ENCODE measurements at places on chromosomes 6 and 20.

DNA sequence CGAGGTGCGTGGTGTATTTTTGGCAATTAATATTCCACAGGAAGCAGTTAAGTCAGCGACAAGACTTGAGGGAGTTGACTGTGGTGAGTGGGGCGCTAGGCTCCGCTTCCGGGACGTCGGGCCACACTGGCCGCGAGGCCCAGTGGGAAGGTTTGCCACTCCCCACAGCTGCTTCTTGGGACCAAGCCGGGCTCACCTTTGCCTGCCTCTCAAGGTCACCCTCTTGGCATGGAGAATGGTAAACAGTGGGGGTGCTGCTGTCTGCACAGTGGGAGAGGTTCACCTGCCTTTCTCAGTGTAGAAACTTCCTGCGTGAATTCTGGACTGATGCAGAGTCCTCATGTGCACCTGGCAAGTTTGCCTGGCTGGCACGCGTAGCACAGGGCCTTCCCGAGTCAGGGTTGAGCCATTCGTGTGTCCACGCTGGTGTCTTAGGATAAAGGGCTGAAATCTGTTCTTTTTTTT is 6.4 kb downstream of the OSBPL2 start:
- DNase-seq = no peak

DNA sequence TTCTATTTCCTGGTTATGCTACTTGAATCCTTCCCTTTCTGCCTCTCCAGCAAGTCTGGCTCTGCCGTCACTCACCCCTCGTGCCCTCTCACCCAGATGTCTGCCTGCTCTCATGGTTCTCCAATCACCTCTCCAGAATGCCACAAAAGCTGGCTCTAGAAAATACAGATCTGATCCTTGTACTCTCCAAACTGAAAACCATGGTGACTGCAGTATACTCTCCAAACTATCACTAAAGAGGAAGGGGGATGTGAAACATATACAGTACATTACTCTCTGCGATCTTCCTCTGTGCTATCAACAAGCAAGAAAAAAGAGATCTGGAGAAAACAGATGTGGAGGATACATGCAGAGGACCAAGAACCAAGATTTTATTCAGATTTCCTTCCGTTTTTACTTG is 91.1 kb downstream of the ATXN1 start:
- no peak for DNase-seq

- DNase-seq = no peak
These were observed 95.5 kb downstream of the SNAP91 start for GRCh38 chr6:83613378-83613777.

DNA sequence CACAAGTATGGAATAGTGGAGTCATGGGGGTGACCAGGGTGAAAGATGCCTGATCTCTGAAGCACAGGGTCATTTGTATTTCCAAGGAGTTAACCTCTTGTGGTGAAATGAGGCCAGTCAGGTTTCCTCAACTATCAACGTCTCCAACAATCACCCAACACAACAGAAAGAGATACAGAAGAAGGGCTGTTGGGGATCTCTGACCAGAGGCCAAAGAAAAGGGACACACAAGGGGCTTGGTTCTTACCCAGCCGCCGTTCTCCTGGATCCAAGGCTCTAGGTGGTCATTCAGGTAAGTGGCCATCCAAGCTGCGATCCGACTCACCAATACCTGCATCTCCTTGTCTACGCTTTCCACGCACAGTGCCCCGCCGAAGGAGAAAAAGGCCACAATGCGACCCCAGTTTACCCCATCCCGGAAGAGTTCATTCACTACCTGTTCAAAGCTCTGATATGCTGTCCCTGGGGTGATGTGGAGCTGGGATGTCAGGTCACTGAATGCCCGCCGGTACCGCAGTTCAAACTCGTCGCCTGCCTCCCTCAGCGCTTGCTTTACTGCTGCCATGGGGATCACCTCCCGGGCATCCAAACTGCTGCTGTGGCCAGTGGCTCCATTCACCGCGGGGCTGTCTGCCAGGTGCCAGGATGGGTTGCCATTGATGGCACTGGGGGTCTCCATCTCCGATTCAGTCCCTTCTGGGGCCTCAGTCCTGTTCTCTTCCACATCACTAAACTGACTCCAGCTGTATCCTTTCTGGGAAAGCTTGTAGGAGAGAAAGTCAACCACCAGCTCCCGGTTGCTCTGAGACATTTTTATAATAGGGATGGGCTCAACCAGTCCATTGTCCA is 1.0 kb downstream of the BCL2L1 start:
- no peak for DNase-seq

- no peak for DNase-seq
These were observed 143.4 kb downstream of the CDC5L start for GRCh38 chr6:44530910-44531234.

All from activated CD4-positive, CD25-positive, alpha-beta regulatory T cell treated with anti-CD3 and anti-CD28 coated beads, Interleukin-2, amount 50 U/mL, for 16 hours (primary cell).